ENCODE measurements at places on chromosomes 4 and X.

GRCh38 chr4:91936311-91936710 is 367.5 kb upstream of the GRID2 start:
- DNase-seq: no peak

DNA sequence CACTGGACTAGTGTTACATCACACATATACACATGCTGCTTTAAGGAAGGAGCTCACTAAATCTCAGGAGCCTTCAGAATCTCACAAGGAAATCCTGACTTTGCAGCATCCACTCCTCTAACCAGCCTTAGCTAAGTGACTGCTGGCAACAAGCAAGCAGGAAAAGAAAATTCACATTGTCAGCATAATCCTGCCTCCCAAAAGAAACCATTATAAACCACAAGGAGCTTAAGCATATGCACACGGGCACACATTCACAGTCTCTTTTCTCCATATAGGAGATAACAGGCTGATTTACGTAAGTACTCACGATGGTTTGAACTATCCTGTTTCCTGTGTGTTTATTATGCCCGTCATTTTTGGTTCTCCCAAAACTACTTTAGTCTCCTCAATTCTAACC is 136.3 kb downstream of the TMEM144 start:
- no peak for DNase-seq

DNA sequence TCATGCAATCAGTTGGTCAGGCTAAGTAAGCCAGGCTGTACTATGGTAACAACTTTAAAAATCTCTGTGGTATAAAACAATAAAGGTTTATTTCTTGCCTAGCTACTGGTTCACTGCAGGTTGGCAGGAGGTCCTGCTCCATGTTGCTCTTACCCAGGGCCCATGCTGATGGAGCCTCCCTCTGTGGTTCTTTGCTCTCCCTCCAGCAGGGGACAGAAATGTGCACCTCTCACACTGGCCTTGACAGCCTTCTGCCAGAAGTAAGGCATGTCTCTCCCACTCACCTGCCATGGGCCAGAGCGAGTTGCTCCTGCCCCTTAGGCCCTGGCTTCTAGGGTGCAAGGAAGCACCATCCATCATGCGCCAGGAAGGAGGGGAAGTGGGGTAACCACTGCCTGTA is 31.1 kb downstream of the CLDN22 start:
- peak; percentile 21 for DNase-seq

DNA sequence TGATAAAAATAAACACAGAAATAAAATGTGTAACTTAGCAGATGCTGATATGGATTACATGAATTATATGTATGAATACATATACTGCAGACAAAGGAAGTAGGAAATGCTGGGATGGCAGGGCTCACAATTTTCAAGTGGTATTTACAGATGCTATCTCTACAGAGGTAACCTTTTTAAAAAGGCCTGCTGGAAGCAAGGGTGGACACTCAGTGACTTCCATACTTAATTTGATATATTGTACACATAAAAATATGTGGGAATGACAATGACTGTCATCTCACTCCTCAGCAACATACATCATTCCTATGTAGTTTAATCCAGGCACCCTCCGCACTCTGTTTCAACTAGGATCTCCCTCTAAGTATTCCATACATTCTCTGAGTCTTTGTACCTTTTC is 452.9 kb downstream of the DTHD1 start:
- no peak for DNase-seq

DNA sequence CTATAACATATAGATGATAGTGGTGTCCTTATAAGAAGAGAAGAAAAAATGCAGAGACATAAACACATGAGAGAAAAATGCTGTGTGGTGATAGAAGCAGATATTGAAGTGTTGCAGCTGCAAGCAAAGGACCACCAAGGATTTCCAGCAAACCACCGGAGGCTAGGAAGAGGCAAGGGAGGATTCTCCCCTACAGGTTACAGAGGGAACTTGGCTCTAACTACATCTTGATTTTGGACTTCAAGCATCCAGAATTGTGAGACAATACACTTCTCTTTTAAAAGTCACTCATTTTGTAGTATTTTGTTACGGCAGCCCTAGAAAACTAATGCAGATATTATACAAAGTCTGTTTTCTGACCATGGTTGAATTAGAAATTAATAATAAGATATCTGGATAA is 30.4 kb upstream of the CHRDL1 start:
- DNase-seq: no peak

GRCh38 chr4:119025420-119025819 is 110.2 kb upstream of the MYOZ2 start:
- DNase-seq: no peak

DNA sequence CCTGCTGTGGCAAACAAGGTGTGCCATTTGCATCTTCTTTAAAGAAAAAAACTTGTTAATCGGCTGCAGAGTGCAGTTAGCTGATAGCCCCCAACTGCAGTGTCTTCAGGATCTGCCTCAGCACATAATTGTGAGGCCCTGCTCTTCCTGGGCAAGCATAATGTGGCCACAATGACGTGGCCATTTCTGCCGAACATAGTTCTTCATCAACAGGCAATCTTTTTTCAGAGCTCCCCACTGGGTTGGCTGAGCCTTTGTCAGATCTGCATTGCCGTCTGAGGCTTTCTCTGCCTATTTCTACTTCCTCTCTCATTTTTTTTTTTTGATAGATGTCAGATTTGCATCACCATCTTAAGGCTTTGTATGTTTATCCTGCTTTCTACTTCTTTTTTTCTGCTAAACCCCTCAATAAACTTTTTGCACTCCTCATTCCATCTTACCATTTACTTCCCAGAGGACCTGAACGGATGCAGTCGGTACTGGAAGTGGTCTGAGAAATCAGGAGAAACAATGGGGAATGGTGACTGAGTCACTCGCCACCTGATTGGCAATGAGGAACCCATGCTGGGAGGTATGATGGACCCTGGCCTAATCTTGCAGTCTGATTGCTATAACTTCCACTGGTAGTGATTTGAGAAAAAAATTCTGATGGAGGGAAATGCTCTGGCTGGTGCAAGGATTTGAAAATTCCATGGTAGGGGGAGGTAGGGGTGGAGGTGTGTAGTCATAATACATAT is 21.2 kb upstream of the TAB3 start:
- no peak for DNase-seq

GRCh38 chr4:61335241-61335763 is 135.2 kb downstream of the ADGRL3 start:
- no peak for DNase-seq

GRCh38 chr4:8540072-8540471 is 40.1 kb upstream of the GPR78 start:
- no peak for DNase-seq

GRCh38 chr4:118762730-118763477 is 73.0 kb downstream of the SEC24D start:
- no peak for DNase-seq

GRCh38 chr4:87009095-87009648 is 74.4 kb downstream of the AFF1 start:
- DNase-seq: no peak

GRCh38 chr4:81790477-81790876 is 318.8 kb upstream of the RASGEF1B start:
- DNase-seq: no peak

DNA sequence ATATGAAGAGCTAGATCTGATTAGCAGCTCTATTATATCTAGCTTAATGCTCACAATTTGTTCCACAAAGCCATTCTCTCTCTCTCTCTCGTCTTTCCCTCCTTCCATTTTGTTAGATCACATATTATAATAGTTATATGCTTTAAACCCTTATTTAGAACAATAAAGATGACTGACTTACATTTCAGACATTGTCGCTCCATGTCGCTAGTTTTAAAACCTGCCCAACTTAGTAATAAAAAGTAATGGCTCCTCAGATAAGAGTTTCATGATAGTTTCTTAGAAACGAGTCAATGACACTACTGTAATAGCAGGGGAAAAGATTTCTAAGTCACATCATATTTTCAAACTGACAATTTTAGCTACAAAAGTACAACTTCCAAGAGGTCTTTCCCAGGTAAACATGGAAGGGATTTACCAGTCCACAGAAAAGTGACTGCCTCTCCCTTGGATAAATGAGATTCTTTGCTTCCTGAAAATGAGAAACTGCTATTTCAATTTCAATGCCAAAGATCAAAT is 38.5 kb upstream of the YTHDC1 start:
- no peak for DNase-seq

DNA sequence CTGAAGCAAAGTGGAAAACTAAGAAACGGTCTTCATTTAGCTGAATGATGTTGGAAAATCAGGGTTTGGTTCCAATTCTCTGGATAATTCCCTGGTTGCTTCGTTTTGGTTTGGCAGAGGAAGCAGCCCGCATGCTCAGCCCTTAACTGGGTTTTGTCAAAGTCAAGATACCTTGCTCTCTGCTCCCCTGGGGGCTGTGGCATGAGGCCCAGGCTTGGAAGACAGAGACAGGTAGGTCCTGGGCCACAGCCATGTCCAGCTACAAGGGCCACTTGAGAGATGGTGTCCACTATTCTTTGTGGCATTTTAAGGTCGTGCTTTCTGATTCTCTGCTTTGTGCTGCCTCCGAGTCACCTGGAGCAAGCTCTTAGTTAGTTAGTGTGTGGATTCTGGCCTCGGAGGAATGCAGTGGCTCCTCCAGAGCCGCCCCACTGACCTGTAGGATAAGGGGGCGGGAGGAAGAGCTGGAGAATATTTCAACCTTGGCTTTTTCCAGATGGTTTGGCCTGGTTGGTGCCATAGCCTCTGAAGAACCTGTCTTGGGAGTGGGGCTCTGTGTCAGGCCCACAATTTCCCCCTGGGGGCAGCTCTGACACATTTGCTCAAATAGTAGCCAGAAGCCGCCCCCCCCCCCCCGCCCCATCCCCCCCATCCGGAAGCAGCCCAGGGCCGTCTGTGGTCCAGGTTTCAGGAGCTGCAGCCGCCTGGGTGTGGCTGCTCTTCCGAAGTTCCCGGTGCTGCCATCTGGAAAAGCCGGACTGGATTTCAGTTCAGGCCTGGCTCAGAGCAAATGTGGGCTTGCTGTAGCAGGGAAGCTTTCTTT is 147.1 kb downstream of the NHS start:
- DNase-seq: peak; percentile 73

- no peak for DNase-seq
Measured at GRCh38 chr4:6467600-6467999, 4.8 kb downstream of the PPP2R2C start.

DNA sequence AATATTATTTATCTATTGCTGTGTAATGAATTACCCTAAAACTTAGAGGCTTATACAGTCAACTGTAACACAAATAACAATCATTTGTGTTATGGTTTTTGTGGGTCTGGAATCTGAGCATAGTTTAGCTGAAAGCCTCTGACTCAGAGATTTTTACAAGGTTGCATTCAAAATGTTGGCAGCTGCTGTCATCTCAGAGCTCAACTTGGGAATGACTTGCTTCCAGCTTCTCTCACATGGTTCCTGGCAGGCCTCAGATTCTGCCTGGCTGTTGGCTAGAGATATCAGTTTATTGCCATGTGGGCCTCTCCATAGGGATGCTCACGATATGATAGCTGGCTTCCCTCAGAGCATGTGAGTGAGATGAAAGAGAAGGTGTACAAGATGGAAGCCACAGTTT is 70.2 kb upstream of the BRWD3 start:
- no peak for DNase-seq

DNA sequence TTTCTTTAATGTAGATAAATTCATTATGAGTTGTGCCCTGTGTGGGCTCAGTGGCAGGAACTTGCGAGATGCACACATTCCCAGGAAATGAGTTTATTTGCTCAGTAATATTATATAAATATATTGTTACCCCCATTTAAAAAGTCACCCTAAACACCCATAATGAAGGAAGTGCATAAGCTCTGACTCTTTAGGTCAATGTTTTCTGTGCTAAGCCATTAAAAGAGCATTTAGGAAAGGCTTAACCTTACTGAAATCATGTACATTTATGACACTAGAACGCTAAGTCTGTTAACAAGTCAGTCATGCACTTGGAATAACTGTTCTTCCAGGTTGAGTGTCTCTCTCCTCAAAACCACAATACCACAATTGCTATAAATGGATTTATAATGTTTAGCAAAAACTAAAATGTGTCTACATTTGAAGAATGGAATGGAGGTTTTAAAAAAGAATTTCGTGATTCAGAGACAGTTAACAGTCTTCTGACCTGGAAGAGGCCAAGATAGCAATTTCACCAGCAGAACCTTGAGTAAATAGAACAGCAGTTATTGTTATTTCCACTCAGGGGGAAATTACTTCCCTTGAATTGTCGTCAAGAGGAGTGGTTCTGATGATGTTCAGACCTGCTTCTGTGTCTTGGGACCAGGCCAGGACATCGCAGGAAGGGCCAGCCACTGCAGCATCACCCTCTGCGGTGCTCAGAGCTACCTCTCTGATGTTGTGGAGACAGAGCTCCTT is 91.1 kb upstream of the VEGFC start:
- DNase-seq: no peak

DNA sequence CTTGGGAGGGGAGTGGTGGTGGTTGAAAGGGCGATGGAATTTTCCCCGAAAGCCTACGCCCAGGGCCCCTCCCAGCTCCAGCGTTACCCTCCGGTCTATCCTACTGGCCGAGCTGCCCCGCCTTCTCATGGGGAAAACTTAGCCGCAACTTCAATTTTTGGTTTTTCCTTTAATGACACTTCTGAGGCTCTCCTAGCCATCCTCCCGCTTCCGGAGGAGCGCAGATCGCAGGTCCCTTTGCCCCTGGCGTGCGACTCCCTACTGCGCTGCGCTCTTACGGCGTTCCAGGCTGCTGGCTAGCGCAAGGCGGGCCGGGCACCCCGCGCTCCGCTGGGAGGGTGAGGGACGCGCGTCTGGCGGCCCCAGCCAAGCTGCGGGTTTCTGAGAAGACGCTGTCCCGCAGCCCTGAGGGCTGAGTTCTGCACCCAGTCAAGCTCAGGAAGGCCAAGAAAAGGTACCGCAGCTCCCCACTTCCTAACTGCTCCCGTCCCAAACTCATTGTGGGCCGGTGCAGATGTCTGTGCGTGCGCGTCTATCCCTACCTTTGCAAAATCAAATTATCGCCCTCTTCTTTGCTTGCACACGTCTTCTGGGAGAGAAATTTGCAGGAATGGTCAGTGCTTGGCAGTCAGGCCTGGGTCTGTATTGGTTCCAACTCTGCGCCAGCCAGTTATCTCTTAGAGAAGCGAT is 533 bp downstream of the IL15 start:
- no peak for DNase-seq

DNA sequence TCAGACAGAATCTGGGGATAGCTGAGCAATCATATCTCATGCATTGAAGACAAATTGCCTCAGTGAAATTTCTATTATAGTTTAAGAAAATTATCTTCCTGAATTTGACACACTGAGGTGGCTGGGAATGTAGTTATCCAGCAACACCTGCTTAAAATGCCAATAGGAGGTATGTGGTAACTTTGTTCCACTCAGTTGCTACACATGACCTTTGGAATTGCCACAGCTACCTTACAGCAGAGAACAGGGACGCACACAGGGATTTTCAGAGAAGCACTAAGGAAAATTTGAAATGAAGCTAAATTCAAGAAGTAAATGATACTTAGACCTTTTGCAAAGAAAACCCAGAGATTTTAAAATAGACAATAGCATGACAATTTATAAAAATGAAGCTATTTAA is 264.6 kb downstream of the IL1RAPL1 start:
- no peak for DNase-seq

DNA sequence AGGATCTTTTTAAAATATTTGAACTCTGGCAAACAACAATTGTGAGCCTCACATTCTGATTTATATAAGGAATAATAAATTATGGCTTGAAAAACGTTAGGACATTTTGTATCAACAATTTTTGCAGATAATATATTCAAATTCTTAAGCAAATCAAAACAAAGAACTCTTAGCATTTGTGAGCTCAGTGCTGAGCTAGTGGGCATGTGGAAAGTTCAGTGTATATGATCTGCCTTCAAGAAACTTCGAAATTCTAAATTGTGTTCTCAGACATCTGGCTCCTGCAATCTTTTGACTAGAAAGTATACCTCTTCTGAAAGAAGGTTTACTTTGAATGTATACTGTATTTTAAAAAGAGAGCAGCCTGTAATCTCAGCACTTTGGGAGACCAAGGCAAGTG is 122.3 kb upstream of the NEIL3 start:
- DNase-seq: no peak
